Gastroesophageal sphincter (tissue), 4 donors: ENCODE measurements at places on chromosomes 16 and 17.

DNA sequence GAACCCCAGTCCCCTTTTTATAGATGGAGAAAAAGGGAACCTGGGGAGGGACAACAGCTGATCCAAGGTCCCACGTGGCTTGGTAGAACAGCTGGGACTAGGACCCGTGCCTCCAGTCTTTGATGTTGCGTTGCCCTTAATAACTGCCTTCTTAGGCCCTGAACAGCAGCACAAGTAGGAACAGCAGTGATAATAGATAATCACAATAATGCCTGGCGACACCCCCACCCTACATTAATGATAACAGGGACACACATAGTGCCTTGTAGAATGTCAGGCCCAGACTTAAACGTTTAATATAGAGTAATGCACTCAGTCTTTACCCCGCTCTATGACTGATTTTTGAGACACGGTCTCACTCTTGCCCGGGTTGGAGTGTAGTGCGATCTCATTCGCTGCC, 96.4 kb downstream of the ABCC6 start:
- ATAC-seq = no peak

GRCh38 chr17:64130559-64131001, 636 bp upstream of the ERN1 start:
- peak; percentile 0 for ATAC-seq

DNA sequence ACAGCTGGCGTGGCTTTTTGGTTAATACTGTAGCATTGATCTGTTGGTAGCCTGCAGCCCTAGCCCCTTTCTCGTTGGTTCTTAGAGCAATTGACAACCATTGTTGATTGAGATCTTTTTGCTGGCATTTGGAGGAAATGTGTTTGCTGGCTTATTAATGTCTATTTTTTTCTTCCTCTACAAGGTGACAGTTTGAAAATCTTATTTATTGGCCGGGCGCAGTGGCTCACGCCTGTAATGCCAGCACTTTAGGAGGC, 1.8 kb downstream of the ATXN2L start:
- no peak for ATAC-seq

DNA sequence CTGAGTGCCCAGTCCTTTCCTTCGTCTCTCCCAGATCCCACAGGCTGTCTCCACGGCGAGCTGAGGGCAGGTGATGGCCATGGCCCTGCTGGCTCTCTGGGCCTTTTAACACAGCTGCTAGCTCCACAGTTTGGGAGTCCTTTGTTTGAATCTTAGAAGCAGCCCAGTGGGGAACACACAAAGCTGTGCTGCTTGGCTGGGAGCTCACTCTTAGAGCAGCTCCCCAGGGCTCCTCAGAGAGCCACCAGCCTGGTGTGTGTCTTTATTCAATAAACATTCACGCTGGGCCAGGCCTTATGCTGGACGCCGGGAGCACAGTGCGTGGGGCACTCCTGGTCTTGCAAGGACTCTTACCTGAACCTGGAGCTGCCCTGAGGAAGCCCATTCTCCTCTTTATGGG, 29.7 kb downstream of the WNT3 start:
- no peak for ATAC-seq

DNA sequence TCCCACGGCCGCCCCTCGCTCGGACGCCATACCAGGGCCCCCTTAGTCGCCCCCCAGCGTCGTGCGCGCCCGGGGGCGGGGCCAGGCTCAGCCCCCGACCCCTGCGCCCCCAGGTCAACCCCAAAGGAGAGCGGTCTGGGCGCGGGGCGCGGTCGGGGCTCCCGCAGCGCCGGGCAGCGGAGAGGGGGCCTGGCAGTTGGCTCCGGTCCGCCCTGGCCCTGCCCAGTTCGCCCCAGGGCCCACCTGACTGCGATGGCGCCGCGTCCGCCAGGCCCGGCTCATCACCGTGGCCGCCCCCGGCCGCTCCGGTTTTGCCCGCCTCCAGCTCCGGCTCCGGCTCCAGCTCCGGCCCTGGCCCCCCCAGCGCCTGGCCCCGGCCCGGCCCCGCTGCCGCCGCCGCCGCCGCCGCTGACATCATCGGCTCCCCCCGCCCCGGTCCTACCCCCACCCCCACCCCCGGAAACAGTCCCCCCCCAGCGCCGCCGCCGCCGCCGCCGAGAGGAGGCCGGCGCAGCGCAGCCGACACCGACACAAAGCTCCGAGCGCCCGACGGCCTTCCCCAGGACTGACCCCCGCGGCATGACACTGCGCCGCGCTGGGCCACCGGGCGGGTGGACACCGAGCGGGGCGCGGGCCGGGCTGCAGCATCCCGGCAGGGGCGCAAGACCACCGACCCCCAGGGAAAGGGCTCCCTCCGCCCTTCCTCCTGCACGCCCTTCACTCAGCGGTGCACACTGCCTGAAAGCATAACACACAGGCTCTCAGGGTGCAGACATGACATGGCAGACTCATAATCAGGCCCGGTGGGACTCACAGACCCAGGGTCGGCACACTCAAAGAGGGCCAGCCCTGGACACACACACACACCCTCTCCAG, at the start of gene ZBTB4:
Gene ZBTB4, minus strand, starts transcription at position 419 of the 876 bp plus-strand sequence. CDS start 12,830 bp downstream, outside the sequence.
- peak; percentile 14 for ATAC-seq

GRCh38 chr17:2369039-2369438, 31.7 kb downstream of the SGSM2 start:
- peak; percentile 54 for ATAC-seq

GRCh38 chr17:74454197-74455024, 12.0 kb upstream of the CD300A start:
- peak; percentile 50 for ATAC-seq

- no peak for ATAC-seq
Measured at GRCh38 chr16:85401370-85401916, 211.7 kb upstream of the GSE1 start.

DNA sequence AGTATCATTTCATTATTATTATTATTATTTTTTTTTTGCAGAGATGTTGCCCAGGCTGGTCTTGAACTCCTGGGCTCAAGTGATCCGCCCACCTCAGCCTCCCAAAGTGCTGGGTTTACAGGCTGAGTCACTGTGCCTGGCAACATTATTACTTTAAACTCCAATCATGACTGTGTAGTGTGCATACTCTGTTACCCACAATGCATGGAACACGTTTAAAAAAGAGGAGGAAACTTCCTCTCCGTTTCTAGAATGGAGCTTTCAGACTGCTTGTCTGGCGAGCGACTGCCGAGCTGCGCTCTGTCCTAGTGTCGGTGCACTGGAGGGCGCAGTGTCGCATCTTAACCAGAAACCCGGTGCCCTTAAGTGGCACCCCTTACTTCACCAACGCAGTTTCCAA, 22.1 kb upstream of the FASN start:
- no peak for ATAC-seq

DNA sequence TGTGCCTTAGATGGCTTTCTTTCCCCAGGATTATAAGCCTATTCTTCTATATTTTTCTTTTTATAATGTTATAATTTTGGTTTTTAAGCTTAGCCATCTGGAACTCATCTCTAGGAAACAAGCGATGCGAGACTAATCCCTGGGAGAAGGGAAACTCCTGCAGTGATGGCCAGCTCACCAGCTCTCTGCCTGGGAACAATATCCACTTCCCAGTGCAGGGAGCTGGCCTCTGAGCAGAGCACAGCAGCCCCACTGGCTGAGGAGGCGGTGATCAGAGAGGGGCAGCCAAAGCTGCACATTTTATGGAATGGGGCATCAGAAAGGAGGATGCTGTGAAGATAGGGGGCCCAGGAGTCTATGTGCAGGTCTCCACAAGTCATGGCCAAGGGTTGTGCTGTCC, 183.3 kb downstream of the LGALS9B start:
- no peak for ATAC-seq

DNA sequence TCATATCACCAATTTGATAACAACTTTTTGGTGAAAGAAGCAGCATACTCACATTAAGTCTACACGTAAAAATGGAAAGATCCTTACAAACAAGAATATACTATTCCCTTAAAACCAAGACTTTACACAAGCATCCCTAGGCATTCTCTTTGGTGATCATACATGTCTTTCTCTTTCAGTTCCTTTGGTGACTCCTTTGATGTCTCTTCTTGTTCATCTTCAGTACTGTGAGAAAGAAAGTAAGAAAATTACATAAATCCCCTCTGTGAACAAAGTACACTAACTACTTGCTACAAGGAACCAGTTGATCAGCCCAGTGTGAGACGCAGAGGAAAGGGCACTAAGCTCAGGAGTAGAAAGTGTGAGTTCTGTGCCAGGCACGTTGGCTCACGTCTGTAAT, 59.6 kb upstream of the MTMR4 start:
- ATAC-seq = no peak

DNA sequence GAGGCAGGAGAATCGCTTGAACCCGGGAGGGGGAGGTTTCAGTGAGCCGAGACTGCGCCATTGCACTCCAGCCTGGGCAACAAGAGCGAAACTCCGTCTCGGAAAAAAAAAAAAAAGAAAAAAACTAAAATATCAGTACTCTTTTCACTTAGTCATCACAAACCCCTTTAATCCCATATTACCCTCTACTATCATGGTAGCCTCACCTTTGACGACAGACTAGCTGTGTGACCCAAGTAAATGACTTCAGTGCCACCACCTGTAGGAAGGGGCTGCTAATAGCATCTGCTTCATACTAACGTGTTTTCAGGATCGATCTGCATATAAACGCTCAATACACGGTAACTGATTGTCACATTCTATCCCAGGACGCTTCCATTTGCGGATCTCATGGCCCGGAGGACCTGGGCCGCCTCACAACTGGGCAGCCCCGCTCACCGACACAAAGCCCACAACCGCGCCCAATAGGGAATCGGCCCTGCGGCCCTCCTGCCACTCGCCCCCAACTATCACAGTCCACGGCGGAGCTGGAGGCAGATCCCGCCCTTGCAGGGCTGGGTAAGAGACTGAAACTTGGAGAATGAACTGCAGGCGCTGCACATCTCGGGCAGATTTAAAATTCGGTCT, 1.1 kb upstream of the ZNF263 start:
- peak; percentile 7 for ATAC-seq

GRCh38 chr16:86039606-86040005, 140.6 kb downstream of the IRF8 start:
- ATAC-seq = no peak

- ATAC-seq = peak; percentile 51
Measured at GRCh38 chr17:28907709-28908475, 5.0 kb upstream of the DHRS13 start.

GRCh38 chr16:88069397-88070168, 118.3 kb downstream of the BANP start:
- no peak for ATAC-seq

- no peak for ATAC-seq
Measured at GRCh38 chr17:11720816-11721215, 122.5 kb downstream of the DNAH9 start.

GRCh38 chr17:44496815-44497214, 6.4 kb downstream of the GPATCH8 start:
- ATAC-seq = no peak

- ATAC-seq = no peak
Measured at GRCh38 chr17:37361543-37361942, 14.2 kb upstream of the C17orf78 start.

- no peak for ATAC-seq
Measured at GRCh38 chr17:35953720-35954119, 10.2 kb upstream of the LYZL6 start.

DNA sequence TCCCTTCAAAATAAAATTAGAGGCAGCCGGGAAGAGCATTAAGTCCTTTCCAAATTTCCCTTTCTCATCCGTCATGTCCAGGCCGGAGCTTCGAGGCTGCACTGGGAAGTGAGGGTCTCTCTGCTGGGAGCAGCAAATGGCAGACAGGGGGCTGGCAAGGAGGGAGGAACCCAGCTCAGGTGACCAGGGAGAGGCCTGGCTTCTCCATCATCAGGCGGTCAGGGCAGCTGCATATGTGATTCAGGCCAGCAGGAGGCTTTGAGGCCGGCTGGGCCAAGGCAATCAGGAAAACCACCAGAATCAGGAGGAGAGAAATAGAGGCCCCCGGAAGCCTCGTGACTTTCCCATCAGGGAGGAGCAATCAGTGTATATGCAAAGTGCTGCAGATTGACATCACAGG, 85.0 kb upstream of the RPL38 start:
- no peak for ATAC-seq

GRCh38 chr16:70529051-70529777, 5.6 kb downstream of the SF3B3 start:
- no peak for ATAC-seq

GRCh38 chr17:58317421-58318064, 11.1 kb downstream of the TSPOAP1 start:
- ATAC-seq = peak; percentile 23

DNA sequence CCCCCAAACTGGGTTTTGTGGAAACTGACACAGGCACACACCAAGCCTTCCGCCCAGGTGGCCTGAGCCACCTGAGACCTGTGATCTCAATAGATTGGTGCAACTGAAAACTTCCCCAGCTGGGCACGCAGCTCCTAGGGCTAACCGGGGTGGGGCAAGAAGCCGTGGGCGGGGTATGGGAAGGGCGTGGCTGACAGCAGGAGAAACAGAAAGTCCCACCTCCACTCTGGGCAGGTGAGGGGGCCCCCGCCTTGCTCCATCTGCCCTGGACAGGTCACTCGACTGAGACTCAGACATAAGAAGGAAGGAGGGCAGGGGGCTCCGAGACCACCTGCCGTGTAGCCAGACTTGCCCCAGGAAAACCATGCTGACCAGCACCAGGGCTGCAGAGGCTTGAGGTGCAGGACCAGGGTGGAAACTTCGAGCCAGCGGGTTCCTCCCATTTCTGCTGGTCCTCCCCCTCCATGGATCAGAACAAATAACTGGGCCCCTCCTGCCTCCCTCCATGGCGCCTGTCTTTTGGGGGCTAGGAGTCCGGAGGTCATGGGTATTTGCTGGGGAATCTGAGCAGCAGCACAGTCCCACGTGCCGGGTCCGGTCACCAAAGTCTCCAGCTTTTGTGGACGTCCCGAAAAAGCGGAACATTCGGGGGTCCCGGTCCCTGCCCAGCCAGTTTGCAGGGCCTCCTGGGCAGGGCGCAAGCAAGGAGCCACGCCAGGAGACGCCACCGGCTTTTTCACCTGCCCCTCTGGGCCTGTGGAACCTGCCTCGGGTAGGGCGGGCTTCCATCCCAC, 1.3 kb downstream of the TIMP2 start:
- no peak for ATAC-seq

DNA sequence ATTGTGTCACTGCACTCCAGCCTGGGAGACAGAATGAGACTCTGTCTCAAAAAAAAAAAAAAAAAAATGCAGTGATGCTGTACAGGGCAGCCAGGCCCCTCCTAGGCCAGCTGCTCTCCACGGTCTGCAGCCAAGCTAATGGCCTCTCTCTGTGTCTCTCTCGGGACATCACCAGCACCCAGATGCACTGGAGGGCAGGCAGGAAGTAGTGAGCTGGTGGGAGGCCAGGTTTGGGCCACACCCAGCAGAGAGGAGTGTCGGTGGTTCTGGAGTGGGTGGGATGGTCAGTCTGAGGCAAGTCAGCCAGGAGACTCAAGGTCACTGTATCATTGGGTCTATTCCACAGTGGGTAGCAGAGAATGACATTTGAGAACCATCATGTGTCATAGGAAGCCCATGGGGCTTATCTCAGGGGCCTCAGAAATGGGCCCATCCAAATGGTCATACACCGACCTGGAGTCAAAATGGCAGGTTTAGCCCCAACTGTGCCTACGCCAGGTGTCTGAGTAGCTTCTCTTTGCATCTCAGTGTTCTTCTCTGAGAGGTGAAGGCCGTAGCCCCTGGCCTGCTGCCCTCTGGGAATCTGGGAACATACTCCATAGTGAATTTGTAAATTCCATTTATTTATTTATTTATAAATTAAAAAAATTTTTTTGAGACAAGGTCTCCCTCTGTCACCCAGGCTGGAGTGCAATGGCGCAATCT, 22.7 kb downstream of the WNT9B start:
- ATAC-seq = no peak
